ENCODE measurements at places on chromosomes 3 and 15. TPM values are rescaled to one million over a fixed set of nuclear protein-coding genes. Genes with fewer than 3 reads are reported as not detected.

Gene RBP2
- total RNA-seq: not detected

Gene STAB1
- 88.1 TPM for total RNA-seq

Gene PRSS50
- 0.11 TPM for total RNA-seq

Gene ZPLD1
- not detected for total RNA-seq

Gene MCTP2
- total RNA-seq: 1.2 TPM

Gene VEPH1
- 0.41 TPM for total RNA-seq

Gene GRAMD2A
- not detected for total RNA-seq

Gene CCRL2
- 1.2 TPM for total RNA-seq

Gene PLS1
- total RNA-seq: 2.5 TPM

Gene PPP2R3A
- total RNA-seq: 107 TPM

Gene DLEC1
- total RNA-seq: 0.08 TPM

Gene PRR20G
- total RNA-seq: not detected

Gene RASGRF1
- not detected for total RNA-seq

Gene FSIP1
- total RNA-seq: 0.73 TPM

Gene FSTL1
- total RNA-seq: 217 TPM

Gene CTXN2
- total RNA-seq: not detected

Gene UNC13C
- 0.08 TPM for total RNA-seq
